GM13977 (cell line): ENCODE measurements at places on chromosomes 6 and 20.

DNA sequence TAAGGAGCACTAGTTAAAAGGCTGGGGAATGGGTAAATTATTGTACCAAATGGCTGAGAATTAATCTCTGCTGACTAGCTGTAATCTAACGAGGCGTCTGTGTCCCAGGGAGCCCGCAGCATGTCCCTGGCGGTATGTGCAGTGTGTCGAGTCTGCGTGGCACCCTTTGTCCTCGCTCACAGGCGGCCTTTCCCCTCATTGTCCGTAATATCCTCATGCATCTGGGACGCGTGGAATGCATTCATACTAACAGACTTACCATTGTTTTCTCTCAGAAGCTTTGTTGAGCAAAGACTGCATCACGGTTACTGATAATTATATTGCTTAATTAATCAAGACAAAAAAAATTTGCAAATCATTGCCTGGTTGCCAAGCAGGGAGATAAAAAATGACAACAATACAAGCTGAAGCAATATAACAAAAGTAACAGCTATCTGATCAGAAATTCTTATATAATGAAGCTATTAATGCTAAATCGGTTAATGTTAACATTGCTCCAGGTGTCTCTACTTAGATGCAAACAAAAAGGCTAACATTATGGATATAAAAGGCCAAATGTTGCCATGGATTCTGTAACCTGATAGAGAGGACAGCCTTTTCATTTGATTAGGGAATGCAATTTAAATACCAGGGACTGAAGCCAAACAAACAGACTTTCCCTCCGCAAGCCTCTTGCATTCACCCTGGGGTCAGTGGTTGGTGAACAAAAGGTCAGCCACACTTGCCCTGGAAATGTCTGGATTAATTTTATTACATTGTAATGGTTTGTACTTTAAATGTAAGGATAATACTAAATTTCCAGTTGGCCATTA, 124.8 kb downstream of the INSM1 start:
- no peak for DNase-seq

DNA sequence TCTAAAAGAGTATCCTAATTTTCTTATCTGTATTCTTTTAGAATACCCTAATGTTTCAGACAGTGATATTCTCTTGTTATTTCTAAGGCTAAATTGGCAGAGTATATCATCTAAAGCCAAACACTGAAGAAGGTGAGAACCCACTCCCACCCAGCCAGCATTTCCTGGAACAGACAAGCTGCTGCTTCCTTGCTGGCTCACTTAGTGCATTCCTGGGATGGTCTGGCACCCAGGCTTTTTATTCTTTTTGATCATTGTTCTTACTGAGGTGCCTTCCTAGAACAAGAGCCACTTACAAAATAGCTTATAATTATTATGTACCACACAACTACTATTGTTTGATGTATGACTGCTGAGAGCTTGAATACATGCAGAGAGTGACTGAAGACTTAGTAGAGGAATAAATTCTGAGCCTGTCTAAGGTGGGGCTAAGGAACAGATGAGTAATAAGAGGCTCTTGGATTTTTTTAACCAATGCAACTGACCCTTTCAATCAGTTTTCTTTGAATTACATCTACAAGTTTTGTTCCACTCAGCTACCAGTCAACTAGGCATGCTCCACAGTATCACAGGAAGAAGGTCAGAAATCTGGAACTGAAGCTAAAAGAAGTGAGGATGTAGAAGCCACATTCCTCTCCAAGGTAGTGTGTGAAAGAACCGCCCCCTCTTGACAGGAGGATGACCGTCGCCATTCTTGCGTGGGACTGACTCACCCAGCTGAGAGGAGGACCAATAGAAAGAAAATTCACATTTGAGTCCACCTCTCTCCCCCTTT, 30.1 kb downstream of the PRPH2 start:
- no peak for DNase-seq

DNA sequence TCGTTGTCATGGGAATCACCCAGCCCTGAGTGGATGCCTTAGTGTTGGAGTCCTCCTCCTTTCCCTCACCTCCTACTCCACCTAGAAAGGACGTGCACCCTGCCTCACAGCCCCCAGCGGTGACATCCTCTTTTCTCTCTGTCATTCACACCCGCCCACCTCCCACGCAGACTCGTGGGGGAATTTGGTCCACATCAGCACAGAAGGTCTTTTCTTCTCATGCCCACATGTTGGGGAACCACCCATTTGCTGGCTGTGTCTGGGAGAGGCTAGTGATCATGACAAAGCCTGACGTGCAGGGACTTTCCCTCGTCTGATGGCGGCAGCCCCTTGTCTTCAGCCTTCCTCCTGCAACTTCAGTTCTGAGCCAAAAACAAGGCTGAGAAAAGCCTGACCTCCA, 96.0 kb upstream of the CNKSR3 start:
- DNase-seq = peak; percentile 73

DNA sequence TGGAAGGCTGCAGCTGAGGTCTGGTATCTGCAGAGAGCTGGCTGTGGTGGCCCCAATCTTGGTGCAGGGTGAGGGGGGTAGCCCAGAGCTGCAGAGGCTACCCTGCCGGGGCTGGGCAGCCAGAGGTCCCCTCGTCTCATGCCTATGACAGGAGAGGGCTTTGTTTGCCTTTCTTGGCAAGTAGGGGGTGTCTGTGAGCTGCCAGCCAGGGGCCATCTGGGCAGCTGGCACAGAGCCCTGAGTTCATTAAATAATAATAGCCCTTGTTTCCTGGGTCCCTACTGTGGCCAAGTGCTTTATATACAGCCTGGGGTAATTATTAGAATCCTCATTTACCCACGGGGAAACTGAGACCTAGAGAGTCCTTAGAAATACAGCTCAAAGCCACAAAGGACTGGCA, 66.6 kb downstream of the EZR start:
- DNase-seq = no peak

DNA sequence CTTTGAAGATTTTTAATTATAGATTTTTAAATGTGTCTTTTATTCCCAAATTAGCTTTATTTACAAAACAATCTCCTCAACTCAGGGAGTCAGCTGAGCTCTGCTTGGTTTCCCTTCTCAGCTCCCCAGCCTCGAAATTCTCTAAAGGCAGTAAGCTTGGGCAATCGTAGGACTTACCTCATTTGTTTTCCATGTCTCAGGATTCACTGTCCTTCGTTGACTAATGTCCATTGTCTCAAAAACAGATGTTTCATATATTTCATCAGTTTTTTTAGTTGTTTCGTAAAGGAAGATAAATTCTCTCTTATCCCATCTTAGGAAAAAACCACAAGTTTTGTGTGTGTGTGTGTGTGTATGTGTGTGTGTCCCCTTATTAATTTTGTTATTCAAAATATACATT, 102.2 kb upstream of the ADGRF1 start:
- no peak for DNase-seq

GRCh38 chr6:35817515-35817914, 12.4 kb downstream of the LHFPL5 start:
- DNase-seq = no peak

DNA sequence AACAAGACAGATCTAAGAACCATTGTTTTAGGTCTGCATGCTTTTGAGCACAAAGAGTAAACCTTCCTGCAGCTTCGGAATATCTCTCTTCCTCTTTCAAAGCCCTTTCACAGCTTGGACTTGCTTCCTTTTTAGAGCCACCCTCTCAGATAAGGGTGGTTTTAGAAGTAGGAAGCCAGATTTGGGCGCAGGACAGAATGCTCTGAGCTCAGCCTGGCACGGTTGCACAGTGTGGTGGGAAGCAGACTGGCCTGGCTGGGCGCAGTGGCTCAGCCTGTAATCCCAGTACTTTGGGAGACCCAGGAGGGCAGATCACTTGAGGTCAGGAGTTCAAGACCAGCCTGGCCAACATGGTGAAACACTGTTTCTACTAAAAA, 35.6 kb upstream of the PNRC1 start:
- no peak for DNase-seq

- no peak for DNase-seq
These were observed 693 bp downstream of the FAM50B start for GRCh38 chr6:3849681-3850450.
